Cortex of kidney (tissue), 1 donor: ENCODE measurements at places on chromosomes 6 and 20.

GRCh38 chr6:33169291-33170175, 22.7 kb downstream of the COL11A2 start:
- DNase-seq = no peak

DNA sequence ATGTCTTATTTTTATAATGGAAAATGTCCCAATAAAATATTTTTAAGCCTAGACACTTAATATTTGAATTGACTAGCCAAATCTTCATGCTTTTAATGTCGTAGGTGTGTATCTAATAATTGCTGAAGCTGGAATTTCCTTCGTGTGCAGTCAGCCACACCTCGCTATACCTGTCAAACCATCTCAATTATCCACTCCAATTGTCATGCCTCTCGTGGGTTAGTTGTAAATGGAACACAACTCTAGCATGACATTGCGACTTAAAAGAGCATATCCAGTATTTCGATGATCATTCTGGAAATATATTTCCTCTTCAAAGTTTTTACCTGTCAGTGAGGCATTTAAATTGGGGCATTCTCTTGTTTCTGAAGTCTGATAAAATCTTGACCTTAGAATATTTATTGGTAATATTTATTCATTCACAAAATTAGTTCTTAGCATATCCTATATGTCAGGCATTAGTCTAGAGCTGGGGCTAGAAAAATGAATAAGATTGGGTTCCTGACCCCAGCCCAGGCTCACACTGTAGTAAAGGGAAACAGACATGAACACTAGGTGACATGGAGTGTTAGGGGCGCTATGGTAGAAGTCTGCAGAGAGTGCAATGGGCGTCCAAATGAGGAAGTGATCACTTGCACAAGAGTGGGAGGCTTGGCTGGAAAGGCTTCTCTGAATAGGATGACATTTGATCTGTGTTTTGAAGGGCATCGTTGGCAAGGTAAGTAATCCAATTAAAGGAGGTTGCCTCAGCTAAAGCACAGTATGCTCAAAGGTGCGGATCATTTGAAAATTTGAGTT, 11.0 kb upstream of the CFAP206 start:
- DNase-seq = no peak

- DNase-seq = no peak
Observed at GRCh38 chr6:6750594-6751265, 162.2 kb downstream of the LY86 start.

DNA sequence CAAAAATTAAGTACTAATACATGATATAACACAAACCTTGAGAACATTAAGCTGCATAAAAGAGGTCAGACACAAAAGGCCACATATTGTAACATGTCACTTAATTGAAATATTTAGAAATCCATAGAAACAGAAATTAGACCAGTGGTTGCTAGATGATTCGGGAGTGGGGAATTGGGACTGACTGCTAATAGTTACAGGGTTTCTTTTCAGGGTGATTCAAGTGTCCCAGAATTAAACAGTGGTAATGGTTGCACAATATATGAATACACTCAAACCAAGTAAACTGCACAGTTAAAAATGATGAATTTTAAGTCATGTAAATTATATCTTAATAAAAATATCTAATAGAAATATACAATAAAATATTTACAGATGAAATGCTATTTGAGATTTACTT, 174.5 kb downstream of the WDR27 start:
- no peak for DNase-seq
